Left ventricle myocardium inferior (tissue), 1 donor: ENCODE measurements at places on chromosomes 13 and 19.

DNA sequence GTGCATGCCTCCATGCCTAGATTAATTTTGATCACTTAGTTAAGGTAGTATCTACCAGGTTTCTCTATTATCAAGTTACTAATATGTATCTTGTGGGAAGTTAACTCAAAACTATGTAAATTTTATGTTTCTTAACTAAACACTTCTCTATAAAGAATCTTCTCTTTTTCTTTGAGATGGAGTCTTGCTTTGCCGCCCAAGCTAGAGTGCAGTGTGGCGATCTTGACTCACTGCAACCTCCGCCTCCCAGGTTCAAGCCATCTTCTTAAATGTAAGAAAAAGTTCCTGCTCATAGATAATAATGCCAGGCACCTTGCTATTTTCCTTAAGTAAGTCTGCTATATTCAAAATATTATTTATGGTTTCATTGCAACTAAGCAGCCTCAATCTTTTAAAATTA, 58.4 kb downstream of the ELF1 start:
- DNase-seq: no peak

GRCh38 chr19:15379999-15380647, 536 bp upstream of the AKAP8 start:
- peak; percentile 50 for DNase-seq

DNA sequence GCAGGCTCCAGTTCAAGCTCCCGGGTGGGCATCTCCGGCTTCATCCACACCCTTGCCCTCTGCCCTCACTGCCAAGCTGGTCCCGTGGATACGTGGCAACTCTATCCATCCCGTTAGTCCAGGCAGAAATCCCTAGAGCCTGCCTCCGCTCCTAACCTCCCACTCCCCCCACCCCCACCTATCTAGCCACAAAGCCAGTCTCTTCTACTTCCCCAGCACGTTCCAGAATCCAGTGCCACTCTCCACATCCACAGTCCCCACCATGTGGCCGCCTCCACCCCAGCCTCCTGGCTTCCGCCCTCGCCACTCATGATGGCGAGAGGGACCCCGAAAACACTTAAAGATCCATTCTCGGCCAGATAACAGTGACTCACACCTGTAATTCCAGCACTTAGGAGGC, 3.8 kb downstream of the YIPF2 start:
- no peak for DNase-seq

GRCh38 chr13:100502446-100502845, 86.1 kb downstream of the GGACT start:
- no peak for DNase-seq

DNA sequence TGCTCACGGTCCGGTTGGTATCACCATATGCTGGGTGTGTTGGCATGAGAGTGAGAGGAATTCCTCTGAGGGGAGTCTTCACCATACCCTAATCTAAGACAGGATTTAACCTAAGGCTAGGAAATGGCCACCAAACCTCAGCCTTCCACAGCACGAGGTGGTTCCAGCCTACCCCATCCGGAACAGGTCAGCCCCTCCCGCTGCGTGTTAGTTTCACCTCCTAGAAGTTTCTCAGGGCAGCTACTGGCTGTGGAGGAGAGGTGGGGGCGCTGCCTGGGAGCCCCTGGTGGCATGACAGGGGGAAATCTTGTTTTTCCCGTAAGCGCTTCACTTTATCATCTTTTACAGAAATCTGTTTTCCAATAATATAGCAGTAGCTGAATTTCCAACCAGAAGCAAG, 55.1 kb downstream of the RGCC start:
- no peak for DNase-seq

GRCh38 chr19:54668353-54668752, 5.6 kb downstream of the LILRB4 start:
- DNase-seq: no peak
